ENCODE measurements at places on chromosomes 16 and 17. TPM values are rescaled to one million over a fixed set of nuclear protein-coding genes. Genes with fewer than 3 reads are reported as not detected.
A peak's percentile ranks its signal among the peaks of the same experiment; 100 is the strongest.

- DNase-seq = peak; percentile 73
Measured at GRCh38 chr16:75555213-75555706, 792 bp downstream of the TMEM231 start.

GRCh38 chr17:6568184-6568758 lies 11.9 kb upstream of the PITPNM3 start:
- DNase-seq = no peak

- DNase-seq = no peak
Measured at GRCh38 chr16:79664407-79664806, 63.9 kb upstream of the MAF start.

DNA sequence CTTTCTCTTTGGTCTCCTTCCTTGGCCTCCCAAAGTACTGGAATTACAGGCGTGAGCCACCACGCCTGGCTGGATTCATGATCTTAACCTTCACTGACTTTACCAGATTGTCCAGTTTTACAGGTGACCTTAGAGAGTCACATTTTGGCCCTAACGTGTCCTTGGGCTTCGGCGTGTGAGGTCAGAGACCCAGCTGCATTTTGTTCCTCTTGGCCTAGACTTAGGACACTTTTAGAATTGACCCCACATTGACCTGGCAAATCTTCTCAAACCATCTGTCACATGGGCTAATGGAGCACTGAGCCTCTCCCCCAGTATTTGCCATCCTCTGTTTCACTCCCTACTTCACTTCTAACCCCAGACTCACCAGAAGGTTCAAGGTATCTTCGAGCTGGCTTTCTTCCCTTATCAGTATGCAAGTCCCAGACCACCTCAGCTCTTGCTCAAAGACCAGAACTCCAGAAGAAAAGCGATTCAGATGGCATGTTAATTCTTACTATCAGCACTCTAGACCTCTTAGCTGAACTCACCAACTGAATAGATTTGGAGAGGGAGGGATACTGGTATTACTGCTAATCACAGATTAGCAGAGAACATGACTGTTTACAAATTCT lies 1.7 kb upstream of the CYTH1 start:
- DNase-seq = no peak

- no peak for DNase-seq
Measured at GRCh38 chr17:9976283-9977179, 71.5 kb upstream of the RCVRN start.

DNA sequence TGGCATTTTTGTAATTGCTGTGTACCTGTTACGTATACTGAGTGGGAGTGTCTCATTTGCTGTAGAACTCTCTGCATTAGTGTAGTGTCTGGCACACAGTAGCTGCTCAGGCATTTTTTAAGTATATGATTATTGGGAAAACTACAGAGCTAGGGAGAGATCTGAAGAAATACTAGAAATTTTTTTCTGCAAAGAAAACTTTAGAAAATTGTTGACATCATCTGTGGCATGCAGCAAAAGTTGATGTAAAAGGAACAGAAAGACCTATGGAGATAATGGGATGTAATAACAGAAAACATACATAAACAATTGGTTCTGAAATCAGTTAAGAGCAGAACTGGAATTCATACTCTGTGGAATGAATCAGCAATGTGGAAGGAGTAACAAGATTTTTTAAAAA lies 11.6 kb downstream of the CLTC start:
- DNase-seq = no peak

DNA sequence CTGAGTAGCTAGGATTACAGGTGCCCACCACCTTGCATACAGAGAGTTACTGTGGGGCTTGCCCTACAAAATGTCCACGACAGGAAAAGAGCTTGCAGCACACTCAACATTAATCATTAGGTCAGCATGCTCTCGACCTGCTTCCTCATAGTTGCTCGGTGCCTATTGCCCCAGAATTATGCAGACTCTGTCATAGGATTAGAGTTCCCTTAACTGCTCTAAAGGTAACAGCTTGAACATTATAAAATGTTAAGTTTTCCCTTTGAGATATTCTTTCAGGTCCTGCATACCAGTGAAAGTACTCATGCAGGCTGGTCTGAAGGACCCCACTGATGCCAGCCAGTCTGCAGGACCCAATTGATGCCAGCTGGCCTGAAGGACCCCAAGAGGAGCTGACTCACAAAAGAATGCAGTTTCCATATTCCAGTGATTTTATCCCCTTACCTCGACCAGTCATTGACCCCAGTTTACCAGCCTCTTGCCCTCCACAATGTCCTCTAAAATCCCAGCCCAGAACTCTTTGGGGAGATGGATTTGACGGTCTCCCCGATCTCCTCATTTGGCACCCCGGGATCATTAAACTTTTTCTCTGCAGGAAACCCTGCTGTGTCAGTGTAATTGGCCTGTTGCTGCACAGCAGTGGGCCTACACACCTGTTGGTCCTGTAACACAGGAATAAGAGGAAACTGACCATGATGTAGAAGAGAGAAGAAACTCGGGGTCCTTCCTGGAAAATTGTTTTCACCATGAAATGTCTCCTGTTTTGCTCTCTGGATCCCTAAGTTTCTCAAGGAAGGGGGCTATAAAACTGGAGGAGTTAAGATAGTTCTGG lies 10.6 kb downstream of the ICAM2 start:
- DNase-seq = no peak

GRCh38 chr17:48883171-48883570 lies 9.4 kb upstream of the ATP5MC1 start:
- DNase-seq = no peak

The UBE2G1 gene
- 19.9 TPM for total RNA-seq

The C17orf58 gene
- total RNA-seq = 5.6 TPM

The KCNH4 gene
- 0.05 TPM for total RNA-seq

The TXNL4B gene
- 9.6 TPM for total RNA-seq

DNA sequence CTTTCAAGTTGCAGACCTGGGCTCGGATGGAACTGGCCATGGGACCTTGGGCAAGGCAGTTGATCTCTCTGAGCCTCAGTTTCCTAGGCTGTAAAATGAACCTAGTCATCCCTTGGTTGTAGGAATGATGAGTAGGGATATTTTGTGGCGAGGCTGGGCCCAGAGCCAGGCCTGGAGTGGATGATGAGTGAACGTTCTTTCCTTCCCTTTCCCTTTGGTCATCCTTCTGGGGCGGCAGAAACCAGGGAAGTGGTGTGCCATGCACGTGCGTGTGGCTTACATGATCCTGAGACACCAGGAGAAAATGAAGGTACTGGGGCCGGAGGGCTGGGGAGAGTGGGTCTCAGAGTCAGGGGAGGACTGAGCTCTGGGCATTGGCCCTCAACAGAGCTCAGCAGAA lies 8.4 kb downstream of the FBRS start:
- DNase-seq = no peak

DNA sequence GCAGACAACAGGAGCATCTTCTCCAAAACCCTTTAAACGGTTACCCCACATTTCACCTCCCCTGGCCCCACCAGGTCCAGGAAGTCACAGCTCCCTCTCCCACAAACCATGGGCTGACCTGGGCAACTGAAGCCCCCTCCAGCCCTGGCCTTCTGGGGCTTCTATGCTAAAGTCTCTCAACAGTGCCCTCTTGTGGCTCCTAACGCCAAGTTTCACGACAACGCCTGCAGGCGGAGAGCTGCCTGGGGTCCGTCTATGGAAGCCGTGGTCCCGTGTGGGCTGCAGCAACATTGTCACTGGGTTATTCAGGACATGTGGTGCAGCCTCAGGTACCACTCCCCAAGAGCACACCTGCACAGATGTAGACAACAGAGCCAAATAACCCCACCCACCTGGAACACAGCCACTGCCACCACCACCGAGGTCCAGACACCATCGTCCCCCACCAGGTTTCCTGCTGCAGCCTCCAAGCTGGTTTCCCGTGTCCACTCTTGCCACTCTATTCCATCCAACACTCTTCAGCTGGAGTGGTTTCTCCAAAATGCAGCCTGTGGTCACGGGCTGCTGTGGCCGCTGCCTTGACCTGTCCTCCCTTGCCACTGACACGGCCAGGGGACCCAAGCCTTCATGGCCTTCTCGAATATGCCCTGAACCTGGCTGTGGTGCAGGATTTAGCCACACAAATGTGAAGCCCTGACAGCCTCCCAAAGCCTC lies 19.1 kb downstream of the C16orf95 start:
- DNase-seq = no peak

The NUDT7 gene
- 2.8 TPM for total RNA-seq

- no peak for DNase-seq
Measured at GRCh38 chr16:72857834-72858664, 189.9 kb downstream of the ZFHX3 start.

GRCh38 chr17:5869041-5869745 lies 201.0 kb upstream of the WSCD1 start:
- no peak for DNase-seq

The CDR2 gene
- total RNA-seq = 13.6 TPM

GRCh38 chr17:44826123-44826790 lies 3.8 kb downstream of the GJC1 start:
- no peak for DNase-seq

GRCh38 chr17:79813297-79814126 lies 16.6 kb upstream of the CBX8 start:
- DNase-seq = no peak

- no peak for DNase-seq
Measured at GRCh38 chr16:55901566-55902217, 26.5 kb upstream of the CES5A start.

DNA sequence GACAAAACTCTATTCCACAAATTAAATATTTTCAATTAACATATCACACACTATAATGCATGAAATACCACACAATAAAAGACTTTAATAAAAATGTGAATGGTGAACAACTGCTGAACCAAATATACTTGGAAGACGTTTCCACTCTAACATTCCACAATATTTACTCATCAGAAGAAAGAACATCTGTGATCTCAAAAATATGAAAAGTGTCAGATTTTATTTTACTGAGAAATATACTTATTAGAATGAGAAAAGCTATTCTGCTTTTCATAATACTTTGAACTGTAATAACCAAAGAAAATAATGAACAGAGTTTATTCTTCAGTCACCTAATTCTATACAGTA lies 181.8 kb upstream of the AXIN2 start:
- DNase-seq = no peak

- no peak for DNase-seq
Measured at GRCh38 chr16:73006026-73006425, 41.9 kb downstream of the ZFHX3 start.

The DHRS7C gene
- total RNA-seq = not detected

DNA sequence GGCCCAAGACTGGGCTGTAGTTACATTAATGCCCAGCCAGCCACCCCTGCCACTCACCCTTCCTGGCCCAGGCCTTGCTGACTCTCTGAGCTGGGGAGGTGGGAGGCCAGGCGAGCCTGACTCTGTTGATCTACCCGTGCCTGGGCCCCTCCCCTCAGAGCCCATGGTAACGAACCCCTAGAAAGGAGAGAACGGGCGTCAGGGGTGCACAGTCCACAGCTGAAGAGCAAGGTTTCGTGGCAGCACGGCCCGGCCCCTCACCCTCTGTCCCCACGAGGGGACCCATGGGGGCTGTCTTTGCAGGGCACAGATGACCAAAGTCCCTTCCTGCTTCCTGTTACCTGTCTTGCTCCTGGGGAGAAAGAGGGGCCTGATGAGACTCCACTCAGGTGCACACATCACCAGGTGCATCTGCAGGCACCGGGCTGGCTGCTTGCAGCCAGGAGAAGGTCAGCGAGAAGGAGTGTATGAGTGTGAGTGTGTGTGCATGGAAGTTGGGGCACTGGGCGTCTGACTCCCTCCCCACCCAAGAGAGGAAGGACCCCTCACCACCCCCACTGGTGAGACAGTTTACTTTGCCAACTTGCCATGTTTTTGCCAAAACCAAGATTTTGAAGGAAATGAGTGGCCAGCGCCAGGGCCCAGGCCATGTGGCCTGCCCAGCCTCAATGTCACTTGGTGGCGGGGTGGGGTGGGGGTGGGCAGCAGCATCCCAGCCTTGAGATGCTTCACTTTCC lies 359.1 kb downstream of the SEC14L1 start:
- no peak for DNase-seq

DNA sequence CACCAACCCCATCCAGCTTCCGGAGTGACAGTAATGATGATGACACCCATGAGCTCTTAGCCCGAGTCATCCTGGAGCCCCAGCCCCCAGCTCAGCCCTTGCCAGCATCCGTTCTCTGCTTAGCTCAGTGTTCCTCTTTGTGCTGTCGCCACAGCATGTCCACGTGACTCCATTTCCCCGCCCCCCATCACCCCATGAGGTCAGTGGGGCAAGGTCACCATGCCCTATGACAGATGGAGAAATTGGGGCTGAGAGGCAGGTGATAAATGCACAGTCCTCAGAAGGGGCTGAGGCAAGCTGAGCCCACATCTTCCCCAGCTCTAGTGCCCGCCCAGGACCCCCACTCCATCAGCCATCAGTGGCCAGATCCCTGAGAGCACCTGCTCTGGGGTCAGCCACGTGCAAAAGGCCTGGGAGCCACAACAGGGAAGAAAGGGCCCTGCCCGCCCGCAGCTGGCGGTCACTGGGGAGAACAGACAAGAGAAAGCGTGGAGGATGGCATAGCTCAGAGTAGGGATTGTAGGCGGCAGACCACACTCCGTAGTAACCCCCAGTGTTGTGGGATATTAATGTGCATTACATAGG lies 17.1 kb downstream of the ITGB4 start:
- no peak for DNase-seq

- no peak for DNase-seq
Measured at GRCh38 chr17:58384897-58385296, 32.4 kb downstream of the RNF43 start.
